ENCODE measurements at places on chromosomes 7 and 10.

- DNase-seq: no peak
Measured at GRCh38 chr10:118585234-118585633, 10.2 kb downstream of the PRLHR start.

- no peak for DNase-seq
Measured at GRCh38 chr7:103866919-103867318, 122.5 kb downstream of the RELN start.

GRCh38 chr10:93313798-93314197 is 168.3 kb downstream of the MYOF start:
- DNase-seq: no peak

- no peak for DNase-seq
Measured at GRCh38 chr7:130917669-130918128, 183.7 kb upstream of the KLF14 start.

GRCh38 chr7:73991522-73992100 is 36.4 kb upstream of the ELN start:
- DNase-seq: no peak

GRCh38 chr7:28355635-28356319 is 56.5 kb upstream of the CREB5 start:
- DNase-seq: no peak

DNA sequence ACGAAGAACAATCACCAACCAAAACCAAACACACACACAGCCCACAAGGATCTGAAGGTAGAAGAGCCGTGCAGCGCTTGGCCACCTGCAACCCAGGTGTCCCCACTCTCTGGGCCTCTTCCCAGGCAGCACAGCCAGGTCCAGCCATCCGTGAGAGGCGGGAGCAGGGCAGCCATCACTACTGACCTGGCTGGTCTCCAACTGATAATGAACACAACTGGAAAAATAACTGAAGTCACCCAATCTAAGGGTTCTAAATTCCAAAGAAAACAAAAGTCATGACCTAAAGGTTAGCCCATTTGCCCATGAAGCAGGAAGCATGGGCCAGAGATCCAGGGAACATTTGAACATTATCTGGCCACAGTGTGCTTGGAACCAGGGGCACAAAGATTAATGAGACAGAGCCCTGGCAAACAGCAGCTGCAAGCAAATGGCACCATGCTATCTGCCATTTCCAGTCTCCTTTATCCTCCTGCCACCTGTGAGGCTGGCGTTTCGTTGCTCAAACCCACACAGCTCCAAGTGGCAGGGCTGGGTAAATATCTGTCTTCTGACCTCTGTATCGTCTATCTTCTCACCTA is 207.9 kb downstream of the TNS3 start:
- no peak for DNase-seq

DNA sequence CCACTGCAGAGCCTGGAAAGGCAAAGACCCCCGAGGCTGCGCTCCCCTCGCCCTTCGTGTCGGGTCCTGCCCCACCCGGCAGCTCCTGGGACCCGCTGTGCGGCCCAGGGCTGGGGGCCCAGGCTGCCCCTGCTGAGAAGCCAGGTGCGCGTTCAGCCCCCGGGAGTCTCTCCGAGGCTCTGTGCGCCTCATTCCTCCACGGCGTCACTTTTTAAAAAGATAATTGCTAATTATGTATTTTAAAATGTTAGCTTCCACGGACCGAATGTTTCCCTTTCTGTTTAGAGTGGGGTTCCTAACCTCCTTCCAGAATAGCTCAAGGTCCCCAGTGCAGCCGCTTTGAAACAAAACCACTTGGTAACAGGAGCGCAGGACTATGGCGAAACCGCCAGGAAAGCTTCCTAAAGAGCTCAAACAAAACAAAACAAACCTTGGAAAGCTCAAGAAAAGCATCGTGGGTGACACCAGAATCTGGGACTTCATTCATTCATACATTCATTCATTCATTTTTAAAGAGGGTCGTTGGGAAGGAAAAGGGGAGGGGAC is 45.6 kb downstream of the PDIA4 start:
- DNase-seq: no peak

- DNase-seq: no peak
Measured at GRCh38 chr10:69864321-69864720, 62.6 kb downstream of the COL13A1 start.

DNA sequence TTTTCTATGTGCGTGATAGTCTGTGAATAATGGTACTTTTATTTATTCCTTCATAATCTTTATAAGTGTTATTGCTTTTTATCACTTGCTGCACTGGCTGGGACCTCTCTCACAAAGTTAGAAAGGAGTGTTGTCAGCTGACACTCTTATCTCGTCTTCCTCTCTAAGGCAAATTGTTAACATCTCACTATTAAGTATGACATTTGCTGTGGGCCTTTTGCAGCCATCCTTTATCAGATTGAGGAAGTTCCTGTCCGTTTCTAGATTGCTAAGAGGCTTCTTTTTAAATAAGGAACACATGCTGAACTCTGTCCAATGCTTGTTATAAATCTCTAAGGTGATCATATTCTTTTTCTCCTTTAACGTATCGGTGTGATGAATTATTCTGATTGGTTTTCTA is 27.4 kb upstream of the DIP2C start:
- DNase-seq: no peak

DNA sequence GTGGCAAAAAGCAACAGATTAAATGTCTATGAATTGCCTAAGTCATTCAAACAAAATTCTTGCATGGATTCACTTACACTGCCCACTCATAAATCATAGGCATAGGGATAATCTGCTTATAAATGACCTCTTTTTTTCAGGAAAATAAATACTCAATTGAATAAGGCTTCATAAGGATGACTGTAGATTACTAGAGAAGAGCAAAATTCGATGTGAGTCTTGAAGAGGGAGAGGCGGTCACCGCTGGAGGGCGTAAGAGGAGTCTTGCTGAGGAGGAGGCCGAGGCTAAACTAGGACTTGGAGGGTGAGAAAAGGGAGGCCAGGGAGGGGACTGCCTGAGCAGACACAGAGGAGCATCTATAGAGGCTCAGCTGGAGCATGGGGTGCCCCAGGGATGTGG is 135.4 kb upstream of the RSU1 start:
- DNase-seq: no peak

DNA sequence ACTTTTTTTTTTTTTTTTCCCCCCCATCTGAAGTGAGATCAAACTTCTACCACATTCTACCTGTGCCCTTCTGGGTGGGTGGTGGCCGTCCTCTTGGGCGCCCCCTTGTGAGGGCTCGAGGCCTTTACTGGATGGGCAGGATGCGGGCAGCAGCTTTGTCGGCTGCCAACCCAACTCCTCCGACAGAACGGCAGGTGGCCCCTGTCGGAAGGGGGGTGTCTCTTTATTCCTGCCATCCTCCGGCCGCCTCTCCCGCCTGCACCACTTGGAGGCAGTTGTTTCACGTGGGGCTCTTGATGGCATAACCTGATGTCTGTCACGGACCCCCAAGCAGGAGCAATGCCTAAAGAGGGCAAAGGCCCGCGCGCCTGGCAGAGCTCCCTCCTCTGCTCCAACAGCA is 31.0 kb downstream of the AMZ1 start:
- peak; percentile 83 for DNase-seq

- DNase-seq: no peak
Measured at GRCh38 chr10:101135141-101136006, 4.3 kb downstream of the TLX1 start.

- no peak for DNase-seq
Measured at GRCh38 chr7:38585572-38586354, 45.4 kb downstream of the AMPH start.

GRCh38 chr7:37540917-37541316 is 92.3 kb upstream of the ELMO1 start:
- DNase-seq: no peak

DNA sequence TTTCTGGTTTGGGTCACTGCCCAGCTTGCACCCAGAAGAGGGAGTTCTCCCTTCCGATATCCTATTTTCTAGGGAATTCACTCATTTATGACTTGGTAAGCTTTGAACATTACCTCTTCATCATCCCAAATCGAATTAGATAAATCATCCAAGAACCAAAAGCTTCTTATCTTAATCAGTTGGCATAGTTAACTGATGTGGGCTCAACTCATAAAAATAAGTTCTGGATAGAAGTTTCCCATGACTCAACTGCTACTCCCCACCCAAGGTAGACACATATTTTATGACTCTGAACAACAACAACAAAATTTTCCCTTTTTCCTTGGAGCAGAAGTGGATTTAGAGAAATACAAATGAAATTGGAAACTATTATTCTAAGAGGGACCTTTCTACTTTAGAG is 102.9 kb upstream of the CCDC6 start:
- no peak for DNase-seq

GRCh38 chr10:16699435-16700057 is 117.7 kb downstream of the RSU1 start:
- no peak for DNase-seq

- DNase-seq: no peak
Measured at GRCh38 chr10:21473135-21473534, 52.3 kb downstream of the SKIDA1 start.

- DNase-seq: no peak
Measured at GRCh38 chr7:108662783-108663362, 93.2 kb downstream of the DNAJB9 start.

- no peak for DNase-seq
Measured at GRCh38 chr10:117544711-117545140, 2.2 kb downstream of the EMX2 start.

- no peak for DNase-seq
Measured at GRCh38 chr10:117875793-117876192, 170.9 kb downstream of the RAB11FIP2 start.

GRCh38 chr10:132465193-132465888 is 68.3 kb downstream of the PWWP2B start:
- DNase-seq: no peak

DNA sequence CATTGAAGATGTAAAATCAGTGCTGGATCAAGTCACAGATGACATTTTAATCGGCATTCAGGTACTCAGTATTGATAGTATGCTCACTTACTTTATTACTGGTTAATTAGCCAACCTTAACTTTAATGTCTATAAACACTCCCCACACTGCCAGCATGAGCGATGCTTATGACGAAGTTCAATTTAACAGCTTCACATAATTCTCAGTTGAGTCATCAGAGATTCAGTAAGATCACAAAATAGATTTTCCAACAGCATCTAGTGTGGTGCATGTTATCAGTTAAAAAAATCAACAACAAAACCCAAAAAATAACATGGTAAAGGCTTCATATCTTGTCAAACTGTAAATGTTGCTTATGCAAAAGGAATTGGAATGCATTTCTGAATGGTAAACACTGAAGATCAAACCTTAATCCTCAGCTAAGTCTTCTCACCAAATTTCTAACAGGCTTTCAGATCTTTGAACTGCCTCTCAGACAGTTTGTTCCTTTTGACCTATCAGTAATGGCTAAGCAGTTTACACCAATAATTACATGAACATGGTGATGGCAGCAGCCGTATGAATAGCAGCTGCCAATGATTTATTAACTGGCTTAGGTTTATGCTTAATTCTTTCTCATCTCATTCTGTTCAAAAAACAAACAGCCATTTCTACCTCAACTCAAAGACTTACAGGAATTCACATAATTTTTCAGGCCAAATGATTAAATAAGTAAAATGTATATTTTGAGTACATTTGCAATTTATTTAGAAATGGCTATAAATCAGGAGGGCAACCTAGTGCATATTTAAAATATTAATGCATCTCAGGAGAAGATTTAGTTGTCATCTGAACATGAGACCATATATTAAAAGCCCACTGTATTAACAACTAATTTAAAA is 98.5 kb downstream of the CABCOCO1 start:
- no peak for DNase-seq

GRCh38 chr7:96778263-96778662 is 68.6 kb upstream of the SEM1 start:
- DNase-seq: no peak

DNA sequence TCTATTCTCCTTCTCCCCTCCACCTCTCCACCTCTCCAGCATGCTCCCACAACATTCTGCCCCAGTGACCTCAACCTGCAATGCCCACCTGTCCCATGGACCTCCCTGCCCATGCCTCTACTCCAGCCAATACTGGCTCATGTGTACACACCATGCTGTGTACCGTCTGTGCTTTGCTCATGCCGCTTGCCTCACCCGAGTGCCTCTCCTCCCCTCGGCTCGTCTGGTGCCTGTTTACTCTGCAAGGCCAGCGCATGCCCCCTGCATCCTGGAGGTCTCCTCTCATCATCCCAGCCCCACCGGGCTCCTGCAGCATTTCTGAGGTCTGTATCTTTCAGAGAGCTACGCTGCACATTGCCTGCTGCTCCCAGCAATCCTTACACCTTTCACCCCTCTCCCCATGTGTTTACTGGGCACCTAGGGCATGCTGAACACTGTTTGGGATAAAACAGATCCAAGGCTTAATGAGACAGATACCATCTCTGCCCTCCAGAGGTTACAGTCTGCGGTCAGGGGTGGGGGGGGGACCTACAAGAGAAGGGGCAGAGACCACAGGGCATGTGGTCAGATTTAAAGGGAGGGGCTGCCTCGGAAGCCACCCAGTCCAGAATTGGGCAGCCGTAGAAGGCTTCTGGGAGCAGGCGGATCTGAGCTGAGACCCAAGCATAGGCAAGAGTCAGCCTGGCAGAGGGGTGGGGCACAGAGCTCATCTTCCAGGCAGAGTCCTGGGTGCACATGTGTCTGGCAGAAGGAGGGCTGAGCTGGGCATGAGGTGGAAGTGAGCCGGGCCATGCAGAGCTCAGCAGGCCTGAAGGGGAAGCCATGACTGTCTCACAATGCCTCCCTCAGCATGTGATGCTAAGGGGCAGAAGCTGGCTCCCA is 29.6 kb upstream of the PSAP start:
- no peak for DNase-seq

DNA sequence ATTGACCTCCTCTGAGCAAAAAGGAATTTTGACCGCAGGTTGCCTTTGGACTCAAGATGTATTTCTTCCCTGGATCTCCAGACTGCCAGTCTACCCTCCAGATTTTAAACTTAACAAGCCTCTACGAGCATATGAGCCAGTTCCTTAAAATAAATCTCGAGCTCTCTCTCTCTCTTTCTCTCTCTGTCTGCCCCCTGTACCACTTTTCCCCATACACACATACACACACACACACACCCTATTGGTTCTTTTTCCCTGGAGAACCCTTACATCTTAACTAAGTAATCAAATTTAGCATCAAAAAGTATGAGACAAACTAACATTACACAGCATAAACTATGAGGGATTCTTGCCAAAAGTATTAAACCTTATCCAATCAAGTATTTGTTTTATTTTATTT is 11.4 kb downstream of the BCAP29 start:
- DNase-seq: no peak
